ENCODE measurements at places on chromosomes 4 and X.

GRCh38 chr4:54669831-54670230 lies 12.1 kb downstream of the KIT start:
- DNase-seq: no peak

- no peak for DNase-seq
Observed at GRCh38 chr4:2728806-2729532, 27.2 kb downstream of the TNIP2 start.

DNA sequence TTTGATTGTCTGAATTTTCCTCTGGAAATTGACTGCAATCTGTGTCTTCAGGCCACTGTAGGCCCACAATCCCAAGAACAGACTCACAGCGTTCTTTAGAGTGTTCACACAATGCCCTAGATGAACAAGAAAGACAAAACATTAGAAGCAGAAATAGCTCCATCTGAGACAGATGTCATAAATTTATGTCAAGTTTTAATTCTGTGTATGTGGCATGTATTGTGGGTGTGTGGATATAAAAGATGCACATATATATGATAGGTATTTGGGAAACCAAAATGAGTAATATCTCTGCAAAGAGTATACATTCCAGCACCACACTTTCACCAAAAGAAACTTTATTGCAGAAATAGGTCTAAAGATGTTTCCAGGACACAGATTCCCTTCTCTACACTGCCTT lies 176.1 kb downstream of the CORIN start:
- DNase-seq: no peak

GRCh38 chrX:154731184-154731583 lies 19.7 kb downstream of the GAB3 start:
- no peak for DNase-seq

DNA sequence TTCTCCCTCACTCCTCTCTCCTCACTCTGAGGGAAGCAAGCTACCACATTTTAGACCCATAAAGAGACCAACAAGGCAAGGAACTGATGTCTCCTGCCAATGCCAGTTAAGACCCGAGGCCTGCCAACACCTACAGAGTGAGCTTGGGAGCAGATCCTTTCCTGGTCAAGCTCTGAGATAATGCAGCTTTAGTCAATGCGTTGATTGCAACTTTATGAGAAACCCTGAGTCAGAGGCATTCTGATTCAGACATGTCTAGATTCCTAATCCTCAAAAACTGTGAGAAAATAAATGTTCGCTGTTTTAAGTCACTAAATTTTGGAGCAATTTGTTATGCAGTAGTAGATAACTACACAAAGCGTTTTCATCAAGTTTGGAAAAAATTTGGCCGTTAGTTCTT lies 115.5 kb downstream of the JADE1 start:
- no peak for DNase-seq

GRCh38 chr4:114694770-114695169 lies 96.2 kb downstream of the UGT8 start:
- DNase-seq: no peak

GRCh38 chr4:1868912-1869311 lies 2.3 kb upstream of the NSD2 start:
- DNase-seq: no peak

GRCh38 chr4:18850867-18851266 lies 829.3 kb upstream of the LCORL start:
- DNase-seq: no peak

DNA sequence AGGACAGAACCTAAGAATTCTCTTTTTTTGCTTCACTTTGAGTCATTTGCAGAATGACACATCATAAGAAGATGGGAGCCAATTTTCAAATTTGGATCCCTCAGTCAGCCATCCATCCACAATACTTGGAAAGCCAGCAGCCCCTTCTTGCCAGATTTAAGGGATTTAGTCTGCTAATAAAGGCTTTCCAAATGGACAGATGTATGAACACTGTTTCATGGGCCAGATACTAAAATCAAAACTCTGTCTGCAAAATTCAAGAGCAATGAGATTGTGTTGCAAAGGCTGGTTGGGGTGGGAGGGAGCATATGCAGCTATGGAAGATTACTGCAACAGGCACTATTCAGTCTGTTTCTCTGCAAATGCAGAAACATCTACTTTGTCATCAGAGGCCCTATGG lies 37.7 kb upstream of the KCNIP4 start:
- DNase-seq: no peak

GRCh38 chr4:151247395-151247794 lies 29.6 kb upstream of the PRSS48 start:
- DNase-seq: no peak

- DNase-seq: no peak
Observed at GRCh38 chrX:13013363-13014110, 30.9 kb downstream of the FAM9C start.

DNA sequence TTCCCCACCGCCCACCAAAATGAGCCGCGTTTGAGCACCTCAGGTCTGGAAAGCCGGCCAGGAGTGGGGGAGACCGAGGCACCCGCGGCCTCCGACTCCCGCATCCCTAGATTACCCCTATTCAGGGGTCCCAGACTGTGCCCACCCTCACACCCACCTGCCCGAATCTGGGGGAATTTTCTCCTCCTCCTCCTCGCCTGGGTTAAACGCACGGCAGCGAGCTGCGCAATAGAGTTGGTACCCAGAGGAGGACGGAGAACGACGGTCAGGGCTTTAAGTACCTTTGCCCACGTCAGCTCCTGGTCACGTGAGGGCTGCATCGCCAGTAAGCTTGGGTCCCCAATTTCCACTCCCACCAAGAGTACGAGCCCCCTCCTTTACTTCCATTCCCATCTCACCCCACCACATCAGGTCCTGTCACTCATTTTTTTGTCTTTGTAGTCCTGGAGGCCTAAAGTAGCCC lies at the start of gene ARMCX2:
Gene ARMCX2 (minus strand): TSS at position 250 of the 463 bp plus-strand sequence. CDS start 2,262 bp downstream, outside the sequence.
- DNase-seq: peak; percentile 3

DNA sequence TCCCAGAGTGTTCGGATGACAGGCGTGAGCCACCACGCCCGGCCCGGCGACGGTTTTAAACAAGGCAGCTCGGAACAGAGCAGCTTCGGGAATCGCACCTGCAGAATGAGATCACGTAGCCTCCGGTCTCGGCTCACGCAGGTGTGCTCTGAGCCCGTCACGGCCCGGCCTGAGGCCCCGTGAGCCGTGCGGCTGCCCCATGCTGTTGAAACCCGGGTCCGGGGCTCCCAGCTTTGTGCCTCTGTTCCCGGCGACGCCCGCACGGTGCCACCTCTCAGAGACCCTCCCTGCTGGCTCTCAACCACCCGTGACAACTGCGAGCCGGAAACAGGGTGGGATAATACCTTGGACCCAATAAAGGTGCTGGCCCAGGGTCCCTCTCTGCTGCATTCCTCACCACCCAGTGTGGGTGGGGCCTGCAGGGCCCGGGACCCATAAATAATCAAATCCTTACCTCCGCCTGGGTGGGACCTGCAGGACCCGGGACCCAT lies 13.4 kb upstream of the PLCXD1 start:
- DNase-seq: no peak

- peak; percentile 45 for DNase-seq
Observed at GRCh38 chr4:140861359-140862176, 105.4 kb upstream of the TBC1D9 start.

DNA sequence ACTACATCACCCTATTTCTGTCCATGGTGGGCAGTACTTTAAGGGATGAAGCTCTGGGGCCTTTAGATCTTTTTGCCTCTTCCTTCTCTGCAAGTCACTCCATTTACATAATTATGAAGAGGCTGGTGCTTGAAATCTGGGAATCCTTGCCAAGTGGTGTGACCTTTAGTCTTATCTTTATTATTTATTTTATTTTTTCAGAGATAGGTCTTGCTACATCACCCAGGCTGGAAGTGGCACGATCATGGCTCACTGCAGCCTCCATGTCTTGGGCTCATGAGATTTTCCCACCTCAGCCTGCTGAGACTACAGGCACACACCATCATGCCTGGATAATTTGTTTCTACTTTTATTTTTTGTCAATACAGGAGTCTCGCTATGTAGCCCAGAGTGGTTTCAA lies 34.4 kb upstream of the HAND2 start:
- no peak for DNase-seq

- no peak for DNase-seq
Observed at GRCh38 chr4:33349376-33349775, 2629.2 kb downstream of the PCDH7 start.

GRCh38 chr4:31104043-31104442 lies 383.9 kb downstream of the PCDH7 start:
- no peak for DNase-seq

GRCh38 chrX:102129473-102129872 lies 4.0 kb downstream of the TCEAL2 start:
- no peak for DNase-seq

DNA sequence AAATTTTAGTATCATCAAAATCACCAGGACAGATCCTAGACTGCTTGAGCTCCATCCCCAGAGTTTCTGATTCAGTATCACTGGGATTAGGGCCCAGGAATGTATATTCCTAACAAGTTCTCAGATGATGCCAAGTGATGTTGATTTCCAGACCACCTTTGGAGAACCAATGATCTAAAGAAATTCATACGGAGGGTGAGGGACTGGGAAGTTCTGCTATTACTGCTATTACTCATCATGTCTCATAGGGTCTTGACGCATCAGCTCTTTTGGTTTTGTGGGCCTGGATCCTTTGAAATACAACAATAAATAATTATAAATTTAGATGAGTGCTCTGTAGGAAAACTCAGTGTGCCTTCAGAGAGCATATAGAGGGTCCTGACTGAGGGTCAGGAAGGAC lies 59.8 kb upstream of the LGI2 start:
- no peak for DNase-seq

DNA sequence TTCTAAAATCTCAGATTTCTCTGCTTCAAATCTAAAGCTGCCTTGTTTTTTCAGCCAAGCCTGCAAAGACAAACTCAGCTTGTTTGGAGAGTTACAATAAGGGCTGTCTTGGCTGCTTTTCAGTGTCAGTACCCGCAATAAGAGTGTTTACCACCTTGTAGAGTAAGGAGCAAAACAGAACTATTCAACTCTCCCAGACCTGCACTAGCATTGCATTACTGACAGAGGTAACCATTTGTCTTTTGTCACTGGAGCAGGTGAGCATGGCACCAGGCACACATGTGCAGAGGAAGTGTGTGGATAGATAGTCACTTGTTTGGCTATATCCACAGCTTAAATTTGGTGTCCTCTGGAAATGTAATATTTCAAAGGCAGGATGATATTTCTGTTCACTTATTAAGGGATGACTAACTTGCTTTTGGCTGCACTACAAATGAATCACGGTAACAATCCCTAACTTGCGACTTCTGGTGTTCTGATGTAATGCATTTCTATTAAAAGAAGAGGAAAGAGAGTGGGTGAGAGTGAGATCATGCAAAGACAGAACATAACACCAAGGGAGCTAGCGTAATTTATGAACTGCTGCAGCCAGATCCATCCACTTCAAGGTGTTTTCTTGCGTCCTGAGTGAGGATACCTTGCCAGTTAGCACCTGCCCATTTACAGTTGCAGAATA lies 38.6 kb downstream of the PTCHD1 start:
- no peak for DNase-seq

DNA sequence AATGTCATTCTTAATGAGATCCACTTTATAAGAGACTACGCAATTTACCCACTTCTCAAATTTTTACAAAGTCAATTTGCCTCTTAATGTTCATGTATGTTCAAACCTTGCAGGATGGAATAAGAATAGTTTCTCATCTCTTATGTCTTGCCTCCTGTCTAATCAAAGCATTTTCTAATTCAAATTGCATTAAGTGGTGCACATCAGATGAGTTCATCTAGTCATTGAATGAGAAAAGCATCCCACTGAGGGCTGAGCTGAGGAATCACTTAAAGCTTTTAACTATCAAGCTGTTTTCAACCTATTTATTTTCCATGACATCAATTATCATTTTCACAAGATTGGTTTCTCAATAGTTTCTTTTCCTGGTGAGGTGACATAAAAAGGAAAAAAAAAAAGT lies 1964.0 kb downstream of the PCDH7 start:
- DNase-seq: no peak

- DNase-seq: no peak
Observed at GRCh38 chr4:124253080-124253479, 459.5 kb downstream of the ANKRD50 start.

DNA sequence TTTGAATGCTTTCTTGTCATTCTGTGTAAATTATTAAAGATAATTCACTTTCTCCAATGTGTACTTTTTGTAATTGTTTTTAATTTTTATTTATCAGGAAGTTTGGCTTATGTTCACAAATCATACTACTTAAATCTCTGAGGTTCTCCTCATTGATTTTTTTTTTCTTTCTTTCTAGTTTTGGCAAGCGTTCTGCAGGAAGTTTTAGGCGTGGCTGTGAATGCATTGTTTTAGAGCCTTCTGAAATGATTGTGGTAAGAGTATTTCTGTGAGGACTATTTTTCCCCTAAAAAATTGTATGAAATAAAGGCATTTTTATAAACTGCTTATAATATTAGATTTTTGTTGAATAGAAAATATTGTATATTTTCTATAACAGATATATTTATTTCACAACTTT lies 135.8 kb downstream of the RAPGEF2 start:
- DNase-seq: no peak

- no peak for DNase-seq
Observed at GRCh38 chr4:14877246-14878225, 124.7 kb upstream of the CPEB2 start.

DNA sequence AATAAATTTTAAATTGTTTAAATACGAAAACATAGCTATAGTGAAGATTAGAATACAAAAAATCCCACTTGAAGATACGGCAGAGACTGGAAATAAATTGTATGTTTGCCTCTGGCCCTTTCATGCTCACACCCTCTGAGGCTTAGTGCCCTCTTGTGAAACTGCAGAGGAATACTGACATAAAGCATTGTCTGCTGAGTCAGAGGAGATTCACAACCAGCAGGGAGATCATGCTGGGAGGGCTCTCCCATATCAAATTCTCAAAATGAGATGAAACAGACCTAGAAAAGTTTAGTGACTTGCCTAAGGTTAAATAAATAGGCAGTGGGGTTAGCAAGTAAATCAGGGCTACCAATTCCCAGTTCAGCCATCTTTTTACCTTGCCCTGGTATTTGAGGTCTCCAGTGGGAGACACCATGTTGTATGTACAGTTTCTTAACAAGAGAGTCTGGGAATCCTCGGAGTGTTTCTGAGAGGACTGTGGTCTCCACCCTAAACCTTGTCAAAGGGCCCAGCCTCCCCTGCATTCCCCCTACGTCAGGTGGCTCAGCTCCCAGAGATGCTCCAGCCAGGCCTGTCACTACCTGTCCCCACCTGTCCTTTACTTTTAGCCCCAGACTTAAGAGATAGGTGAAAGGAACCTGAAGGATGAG lies 581.4 kb upstream of the DIPK2B start:
- DNase-seq: no peak

GRCh38 chr4:56307423-56307822 lies 79.9 kb downstream of the AASDH start:
- DNase-seq: no peak

Data from pulmonary artery endothelial cell (primary cell).